AG08395 (cell line): ENCODE measurements at places on chromosomes 2 and 18.

- no peak for DNase-seq
Observed at GRCh38 chr2:44498551-44498950, 136.8 kb downstream of the CAMKMT start.

DNA sequence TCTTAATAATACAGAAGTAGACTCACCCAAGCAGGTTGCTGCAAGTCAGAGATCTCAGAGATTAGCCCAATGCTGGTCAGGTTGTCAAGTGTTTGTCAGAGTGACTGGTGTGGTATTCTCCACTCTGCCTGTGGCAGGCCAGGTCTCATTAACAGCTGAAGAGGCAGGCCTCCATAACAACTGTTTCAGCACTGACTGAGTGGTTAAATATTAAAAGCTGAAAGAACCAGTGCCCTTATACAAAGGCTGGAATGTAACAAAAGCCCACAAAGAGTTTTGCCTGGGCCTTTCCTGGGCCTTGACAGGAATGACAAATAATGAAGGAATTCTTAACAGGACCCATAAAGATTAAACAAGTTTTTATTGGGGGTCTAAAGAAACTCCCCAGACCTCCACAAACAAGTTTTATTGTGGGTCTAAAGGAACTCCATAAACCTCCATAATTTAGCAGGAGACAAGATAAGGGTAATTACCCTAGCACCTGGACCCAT is 26.8 kb downstream of the SULT1C2 start:
- no peak for DNase-seq

GRCh38 chr2:172461591-172462372 is 34.4 kb downstream of the ITGA6 start:
- peak; percentile 50 for DNase-seq

- no peak for DNase-seq
Observed at GRCh38 chr2:216634370-216635148, 1.3 kb downstream of the IGFBP2 start.

- no peak for DNase-seq
Observed at GRCh38 chr2:73851274-73851673, 22.5 kb downstream of the STAMBP start.

- DNase-seq, result no peak
Observed at GRCh38 chr2:37825586-37825985, 99.5 kb upstream of the RMDN2 start.

- peak; percentile 31 for DNase-seq
Observed at GRCh38 chr2:62741954-62742722, 36.6 kb downstream of the EHBP1 start.

DNA sequence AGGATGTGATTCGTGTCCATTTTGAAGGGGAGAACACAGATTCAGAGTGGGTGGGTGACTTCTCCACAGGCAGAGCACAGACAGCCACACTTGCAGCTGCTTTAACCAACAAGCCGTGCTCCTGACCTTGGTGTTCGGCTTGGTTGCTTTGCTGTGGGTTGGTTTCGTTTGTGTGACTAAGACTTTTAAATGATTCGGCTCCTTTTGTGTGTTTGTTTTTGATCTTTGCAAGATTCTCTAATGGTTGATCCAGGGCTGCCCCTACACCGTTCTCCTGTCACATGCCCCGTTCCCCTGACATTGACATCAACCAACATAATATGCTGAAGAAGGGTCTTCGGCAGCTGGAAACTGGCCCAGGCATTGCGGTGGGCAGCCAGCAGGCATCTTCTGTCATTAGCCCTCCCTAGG is 95.9 kb upstream of the MBOAT2 start:
- no peak for DNase-seq
